ENCODE measurements at places on chromosomes 1 and 21.

DNA sequence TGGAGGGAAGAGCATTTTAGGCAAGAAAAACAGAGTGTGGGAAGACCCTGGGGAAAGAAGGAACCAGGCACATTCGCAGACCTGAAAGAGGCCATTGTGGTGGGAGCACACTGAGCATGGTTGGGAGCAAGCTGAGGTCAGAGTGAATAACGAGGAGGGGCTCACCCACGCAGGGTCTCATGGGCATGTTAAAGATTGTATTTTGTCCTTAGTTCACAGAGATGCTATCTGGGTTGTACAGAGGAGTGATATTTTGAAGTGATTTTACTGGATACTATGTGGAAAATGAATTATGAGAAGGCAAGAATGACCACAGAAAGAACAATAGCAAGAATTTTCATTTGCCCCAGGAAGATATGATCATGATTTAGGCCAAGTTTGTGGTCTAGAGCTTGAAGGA lies 578.3 kb upstream of the NR5A2 start:
- no peak for DNase-seq

- no peak for DNase-seq
These were observed 10.4 kb downstream of the RNF19B start for GRCh38 chr1:32954168-32954567.

DNA sequence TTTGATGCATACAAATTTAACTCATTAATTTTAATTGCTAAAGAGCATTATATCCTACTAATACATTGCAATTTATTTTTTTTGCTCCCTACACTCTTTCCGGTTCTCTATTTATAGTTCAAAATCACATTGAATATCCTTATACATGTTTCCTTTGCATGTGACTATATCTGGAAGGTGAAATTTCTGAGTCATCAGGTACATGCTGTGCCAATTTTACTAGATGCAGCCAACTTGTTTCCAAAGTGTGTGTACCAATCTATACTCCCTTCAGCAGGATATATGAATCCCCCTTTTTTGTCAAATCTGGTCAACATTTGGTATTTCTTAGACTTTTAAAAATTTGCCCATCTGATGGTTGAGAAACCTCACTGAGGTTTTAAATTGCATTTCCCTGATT lies 602.9 kb upstream of the CAMK1G start:
- DNase-seq, result no peak

DNA sequence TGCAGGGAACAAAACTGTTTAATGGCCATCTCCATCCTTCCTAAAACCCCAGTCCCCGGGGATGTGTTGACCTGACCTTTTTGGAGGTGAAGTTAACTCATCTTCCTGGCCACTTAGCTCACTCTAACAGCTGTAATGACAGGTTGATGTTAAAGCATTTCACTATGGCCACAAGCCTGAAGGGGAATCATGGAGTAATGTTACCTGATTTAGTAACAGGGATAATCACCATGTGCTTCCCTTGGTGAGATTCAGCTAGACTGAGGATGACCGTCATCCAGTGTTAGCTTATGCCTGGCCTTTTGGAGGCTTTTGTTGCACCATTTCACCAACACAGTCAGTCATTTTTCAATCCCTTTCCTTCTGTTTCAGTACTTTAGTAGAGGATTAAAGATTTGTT lies 64.3 kb upstream of the RAVER2 start:
- no peak for DNase-seq

DNA sequence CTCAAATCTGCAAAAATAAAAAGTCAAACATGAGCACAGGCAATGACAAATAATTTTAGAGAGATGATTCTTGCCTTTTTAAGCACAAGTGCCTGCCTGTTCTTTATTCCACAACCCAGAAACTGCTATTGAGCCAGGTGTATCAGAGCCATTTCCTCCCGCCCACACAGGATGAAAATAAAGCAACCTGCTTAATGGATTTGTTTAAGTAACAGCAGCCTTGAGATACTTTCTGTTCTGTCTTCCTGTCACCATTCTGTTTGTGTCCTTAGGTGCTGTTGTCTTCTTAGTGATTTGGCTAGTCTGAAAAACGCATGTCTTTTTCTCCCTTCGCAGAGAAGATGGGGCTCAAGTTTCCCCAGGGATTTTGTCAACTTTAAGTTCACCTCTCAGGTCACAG lies 11.4 kb downstream of the RPE65 start:
- DNase-seq, result no peak

GRCh38 chr1:202016811-202017748 lies 6.7 kb downstream of the ELF3 start:
- DNase-seq, result no peak

DNA sequence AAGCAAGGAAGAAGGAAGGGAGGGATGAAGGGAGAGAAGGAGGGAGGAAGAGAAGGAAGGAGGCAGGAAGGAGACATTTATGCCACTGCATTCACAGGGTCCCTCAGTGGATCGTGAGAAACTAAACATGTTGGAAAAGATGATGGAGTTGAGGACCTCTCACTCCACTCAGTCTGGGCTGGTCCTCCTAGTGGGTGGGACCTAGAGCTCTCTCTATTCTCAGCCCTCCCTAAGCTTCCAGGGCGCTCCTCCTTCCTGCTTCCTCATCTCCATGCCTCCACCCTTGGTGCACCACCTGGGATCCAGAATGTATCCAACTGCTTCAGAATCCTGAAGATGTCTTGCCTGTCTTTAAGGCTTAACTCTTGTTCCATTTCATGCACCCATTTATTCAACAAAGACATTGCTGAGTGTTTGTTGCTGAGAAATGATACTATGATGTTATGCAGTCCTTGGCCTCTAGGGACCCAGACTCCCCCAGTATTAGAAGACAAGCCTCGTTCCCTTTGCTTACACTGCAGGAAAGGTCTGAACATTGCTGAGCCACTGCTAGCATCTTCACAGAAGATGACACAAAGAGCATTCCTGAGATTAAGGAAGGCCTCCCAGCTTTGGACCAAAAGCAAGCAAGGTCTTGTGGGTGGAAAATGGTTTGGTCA lies 88.5 kb downstream of the BEND5 start:
- no peak for DNase-seq

- no peak for DNase-seq
These were observed 123.0 kb upstream of the PTBP2 start for GRCh38 chr1:96598416-96599168.
